HepG2 (cell line): ENCODE measurements at places on chromosomes 3 and 15.
A peak's percentile ranks its signal among the peaks of the same experiment; 100 is the strongest.

DNA sequence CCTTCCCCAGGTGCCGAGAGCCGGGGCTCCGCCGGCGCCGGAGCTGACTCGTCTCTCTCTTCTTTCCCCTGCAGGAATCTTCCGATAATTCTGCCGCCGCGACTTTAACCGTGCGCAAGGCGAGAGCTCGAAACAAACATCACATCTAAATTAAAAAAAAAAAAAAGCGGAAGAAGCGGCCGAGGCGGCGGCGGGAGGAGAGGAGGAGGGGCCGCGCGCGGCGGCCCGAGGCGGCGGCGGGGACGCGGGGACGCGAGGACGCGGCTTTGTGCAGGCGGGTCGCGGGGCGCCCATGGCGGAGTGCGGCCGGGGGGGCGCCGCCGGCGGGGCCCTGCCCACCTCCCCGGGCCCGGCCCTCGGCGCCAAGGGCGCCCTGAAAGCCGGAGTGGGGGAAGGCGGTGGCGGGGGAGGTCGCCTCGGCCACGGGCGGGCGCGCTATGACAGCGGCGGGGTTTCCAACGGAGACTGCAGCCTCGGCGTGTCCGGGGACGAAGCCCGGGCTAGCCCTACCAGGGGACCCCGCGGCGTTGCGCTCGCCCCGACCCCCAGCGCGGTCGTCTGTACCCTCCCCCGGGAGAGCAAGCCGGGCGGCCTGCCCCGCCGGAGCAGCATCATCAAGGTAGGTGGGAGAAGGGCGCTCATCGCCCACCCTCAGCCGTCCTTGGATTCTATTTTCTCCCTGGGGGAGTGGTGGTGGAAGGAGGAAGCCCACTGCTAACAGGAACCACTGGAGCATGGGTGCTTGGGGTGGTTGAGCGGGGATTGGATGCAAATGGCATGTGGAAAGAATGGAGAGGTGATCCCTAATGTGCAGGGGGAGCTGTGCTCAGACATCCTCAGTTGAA is at the start of gene PLCL2:
TSS of gene PLCL2 (plus strand) at position 208 of the 845 bp plus-strand sequence. CDS start at position 293, 85 bp downstream.
- H3K27ac ChIP-seq = no peak within 1 kb of the TSS
- peak within 1 kb of the TSS; percentile 39 for H3K4me3 ChIP-seq
- DNase-seq = no peak
- H3K4me1 ChIP-seq = no peaks in the 10 kb centered on the region
- peaks cover 1% of the 10 kb centered on the region for H3K27me3 ChIP-seq

DNA sequence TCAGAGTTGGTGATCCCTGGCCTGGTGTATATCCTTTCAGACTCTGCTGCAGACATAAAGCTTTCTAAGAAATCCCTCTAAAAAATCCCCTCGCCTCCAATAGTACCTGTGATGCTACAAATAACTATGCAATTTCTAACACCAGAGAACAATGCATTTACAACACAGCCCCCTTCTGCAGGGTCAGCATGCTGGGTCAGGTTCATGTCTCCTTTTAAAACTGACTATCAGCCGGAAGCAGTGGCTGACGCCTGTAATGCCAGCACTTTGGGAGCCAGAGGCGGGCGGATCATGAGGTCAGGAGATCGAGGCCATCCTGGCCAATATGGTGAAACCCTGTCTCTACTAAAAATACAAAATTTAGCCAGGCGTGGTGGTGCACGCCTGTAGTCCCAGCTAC is 77.0 kb upstream of the SPATA12 start:
- no peak overlapping the region for H3K4me3 ChIP-seq
- no peak for DNase-seq
- no peaks in the 10 kb centered on the region for H3K27me3 ChIP-seq
- H3K36me3 ChIP-seq = 0 out of 3 replicates have a peak, but pooled peaks cover 11% of the 10 kb centered on the region
- peaks cover 12% of the 10 kb centered on the region for H3K4me1 ChIP-seq
- no peak overlapping the region for H3K27ac ChIP-seq

DNA sequence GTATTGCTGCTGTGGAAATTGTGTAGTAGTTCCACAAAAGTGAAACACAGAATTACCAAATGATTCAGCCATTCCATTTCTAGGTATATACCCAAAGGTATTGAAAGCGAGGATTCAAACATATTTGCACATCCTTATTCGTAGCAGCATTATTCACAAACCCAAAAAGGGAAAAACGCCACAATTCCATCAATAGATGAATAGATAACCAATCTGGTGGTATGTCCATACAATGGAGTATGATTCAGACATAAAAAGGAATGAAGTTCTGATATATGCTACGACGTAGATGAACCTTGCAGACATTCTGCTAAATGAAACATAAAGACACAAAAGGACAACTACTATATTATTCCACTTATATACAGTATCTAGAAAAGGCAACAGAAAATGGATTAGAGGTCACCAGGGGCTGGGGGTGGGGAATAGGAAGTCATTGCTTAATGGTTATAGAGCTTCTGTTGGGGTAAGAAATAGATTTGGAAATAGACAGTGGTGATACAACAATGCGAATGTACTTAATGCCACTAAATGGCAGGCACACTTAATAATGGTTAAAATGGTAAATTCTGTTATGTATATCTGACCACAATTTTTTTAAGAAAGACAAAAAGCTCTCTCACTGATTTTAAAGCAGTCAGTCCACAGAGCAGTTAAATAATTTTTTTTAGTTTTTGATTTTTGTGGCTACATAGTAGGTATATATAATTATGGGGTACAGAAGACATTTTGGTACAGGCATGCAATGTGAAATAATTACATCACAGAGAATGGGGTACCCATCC is 51.8 kb upstream of the PSMD6 start:
- no peak for DNase-seq
- no peaks in the 10 kb centered on the region for H3K36me3 ChIP-seq
- H3K4me3 ChIP-seq = no peak overlapping the region
- H3K4me1 ChIP-seq = no peaks in the 10 kb centered on the region
- no peaks in the 10 kb centered on the region; the same call in 1 of the 2 replicates for H3K27me3 ChIP-seq
- H3K27ac ChIP-seq = no peak overlapping the region

- no peaks in the 10 kb centered on the region for H3K36me3 ChIP-seq
- H3K4me3 ChIP-seq = no peak overlapping the region
- no peaks in the 10 kb centered on the region for H3K4me1 ChIP-seq
- no peaks in the 10 kb centered on the region for H3K27me3 ChIP-seq
- no peak for DNase-seq
Measured at GRCh38 chr3:98968824-98969223, 67.3 kb upstream of the DCBLD2 start.

DNA sequence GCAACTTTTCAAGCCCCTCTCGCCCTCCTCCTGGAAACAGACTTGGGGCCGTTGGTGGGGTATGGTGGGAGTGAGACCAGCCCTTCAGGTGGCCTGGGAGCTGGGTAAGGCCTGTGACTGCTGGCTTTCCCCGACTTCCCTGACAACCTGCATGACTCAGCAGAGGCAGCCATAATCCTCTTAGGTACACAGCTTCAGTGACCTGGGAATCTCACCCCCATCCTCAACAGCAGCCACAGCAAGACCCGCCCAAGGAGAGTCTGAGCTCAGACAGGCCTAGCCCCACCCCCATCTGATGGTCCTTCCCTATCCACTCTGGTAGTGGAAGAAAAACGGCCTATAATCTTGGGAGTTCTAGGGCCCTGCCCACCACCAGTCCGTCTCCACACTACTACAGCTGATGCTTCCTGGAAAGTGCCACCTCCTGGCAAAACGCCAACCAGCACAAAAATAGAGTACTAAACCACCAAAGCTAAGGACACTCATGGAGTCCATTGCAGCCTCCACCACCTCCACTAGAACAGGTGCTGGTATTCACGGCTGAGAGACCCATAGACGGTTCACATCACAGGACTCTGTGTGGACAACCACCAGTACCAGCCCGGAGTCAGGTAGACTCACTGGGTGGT is 13.1 kb upstream of the SLC27A2 start:
- H3K27me3 ChIP-seq = no peaks in the 10 kb centered on the region
- H3K4me3 ChIP-seq = no peak overlapping the region
- H3K27ac ChIP-seq = peak overlapping the region; percentile 53
- DNase-seq = no peak

- H3K27me3 ChIP-seq = no peaks in the 10 kb centered on the region
- H3K36me3 ChIP-seq = no peaks in the 10 kb centered on the region
- H3K27ac ChIP-seq = no peak overlapping the region
- no peak overlapping the region for H3K4me3 ChIP-seq
- DNase-seq = no peak
Measured at GRCh38 chr15:91318931-91319330, 218.9 kb downstream of the SV2B start.

- peak overlapping the region; percentile 87 for H3K4me3 ChIP-seq
- no peaks in the 10 kb centered on the region for H3K36me3 ChIP-seq
- H3K4me1 ChIP-seq = peaks cover 58% of the 10 kb centered on the region
- peak overlapping the region; percentile 91 for H3K27ac ChIP-seq
- no peaks in the 10 kb centered on the region; the same call in 2 of the 3 replicates for H3K27me3 ChIP-seq
Measured at GRCh38 chr15:66702787-66703539, 927 bp downstream of the SMAD6 start.

DNA sequence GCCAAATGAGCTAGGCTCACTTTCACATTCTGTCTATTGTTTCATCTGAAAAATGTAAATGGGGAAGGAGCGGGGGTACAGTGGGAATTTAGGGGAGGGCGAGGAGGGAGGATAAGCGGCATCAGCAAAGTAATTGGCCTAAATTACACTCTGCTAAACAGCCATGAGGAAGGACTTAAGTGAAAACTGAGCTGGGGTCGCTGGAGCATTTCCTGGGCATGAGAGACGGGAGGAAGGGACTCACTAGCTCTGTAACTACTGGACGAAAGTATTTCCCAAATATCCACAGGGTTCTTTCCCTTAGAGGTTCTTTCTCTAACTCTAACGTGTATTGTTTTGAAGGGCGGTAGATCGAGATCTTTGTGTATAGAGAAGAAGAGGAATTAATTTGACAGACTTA is 418.0 kb downstream of the SOX2 start:
- H3K27ac ChIP-seq = no peak overlapping the region
- H3K4me3 ChIP-seq = no peak overlapping the region
- H3K27me3 ChIP-seq = no peaks in the 10 kb centered on the region
- DNase-seq = no peak
- H3K4me1 ChIP-seq = no peaks in the 10 kb centered on the region

DNA sequence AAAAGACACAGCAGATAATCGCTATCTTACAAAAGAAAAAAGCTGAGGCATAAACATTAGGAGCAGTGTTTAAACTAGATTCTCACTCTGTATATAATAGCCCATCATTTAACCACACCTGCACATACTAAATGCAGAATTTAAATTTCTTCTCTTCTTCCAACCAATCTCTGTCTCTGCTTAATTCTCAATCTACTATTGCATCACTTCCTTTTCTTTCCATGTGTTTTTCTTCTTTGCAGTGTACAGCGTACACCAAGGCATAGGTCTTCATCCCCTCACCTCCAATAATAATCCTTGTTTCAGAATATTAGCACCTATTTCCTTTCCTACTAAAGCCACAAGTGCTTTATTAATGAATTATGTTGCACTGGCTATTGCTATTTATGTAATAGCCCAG is 90.9 kb downstream of the NR1I2 start:
- no peaks in the 10 kb centered on the region; the same call in 1 of the 2 replicates for H3K36me3 ChIP-seq
- H3K27ac ChIP-seq = no peak overlapping the region
- no peak for DNase-seq
- H3K4me3 ChIP-seq = no peak overlapping the region

GRCh38 chr3:180855364-180855763 is 57.1 kb upstream of the FXR1 start:
- no peaks in the 10 kb centered on the region for H3K36me3 ChIP-seq
- H3K4me3 ChIP-seq = no peak overlapping the region
- no peaks in the 10 kb centered on the region for H3K4me1 ChIP-seq
- no peaks in the 10 kb centered on the region for H3K27me3 ChIP-seq
- peak; percentile 23 for DNase-seq

DNA sequence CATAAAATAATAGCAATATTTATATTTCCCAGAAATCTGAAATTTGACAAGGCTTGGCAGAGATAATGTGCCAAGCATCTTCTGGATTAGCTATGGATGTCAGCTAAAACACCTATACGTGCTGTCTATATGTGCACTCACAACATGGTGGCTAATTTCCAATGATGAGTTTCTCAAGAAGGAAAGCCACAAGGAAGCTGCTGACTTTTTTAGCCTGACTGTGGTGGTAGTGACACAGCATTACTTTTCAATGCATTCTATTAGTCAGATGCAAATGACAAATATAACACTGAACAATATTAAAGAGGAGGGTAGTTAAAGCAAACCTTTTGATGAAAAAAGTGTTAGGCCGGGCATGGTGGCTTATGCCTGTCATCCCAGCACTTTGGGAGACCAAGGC is 101.7 kb upstream of the CCDC54 start:
- no peaks in the 10 kb centered on the region for H3K4me1 ChIP-seq
- DNase-seq = no peak
- no peaks in the 10 kb centered on the region for H3K36me3 ChIP-seq
- no peak overlapping the region for H3K4me3 ChIP-seq

DNA sequence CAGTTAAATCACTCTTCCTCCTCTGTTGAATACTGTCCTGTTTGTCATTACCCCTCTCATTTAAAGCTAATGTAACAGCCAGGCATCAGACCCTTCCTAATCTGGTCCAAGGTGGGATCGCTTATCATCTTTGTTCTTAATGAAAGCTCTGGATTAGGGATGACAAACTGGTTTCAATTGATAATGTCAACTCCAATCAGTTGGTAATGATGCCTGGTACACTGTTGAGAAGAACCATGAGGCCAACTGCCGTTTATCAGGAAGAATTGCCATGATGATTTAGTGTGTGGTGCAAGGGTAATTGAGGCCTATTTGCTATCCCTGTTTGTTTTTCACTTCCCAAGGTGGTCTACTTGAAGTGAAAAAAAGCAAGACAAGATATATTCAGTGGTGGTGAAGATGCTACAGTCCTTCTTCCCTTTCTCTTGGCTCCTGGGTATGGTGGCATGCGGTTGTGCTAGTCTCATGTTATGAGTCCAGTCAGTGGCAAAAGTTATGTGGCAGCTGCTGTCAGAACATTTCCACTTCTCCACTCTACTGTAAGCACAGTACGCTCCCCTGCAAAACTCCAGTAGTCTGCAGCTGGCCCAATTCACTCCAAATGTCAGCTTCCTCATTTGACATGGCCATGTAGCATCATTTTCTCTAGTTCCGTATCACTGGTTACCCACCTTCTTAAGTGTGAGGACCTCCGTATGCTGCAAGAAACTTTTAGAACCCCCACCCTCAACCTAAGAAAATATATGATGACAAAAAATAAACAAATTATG is 72.5 kb downstream of the MORC1 start:
- no peak for DNase-seq
- H3K27ac ChIP-seq = no peak overlapping the region
- no peaks in the 10 kb centered on the region for H3K4me1 ChIP-seq
- no peaks in the 10 kb centered on the region for H3K36me3 ChIP-seq
- H3K27me3 ChIP-seq = no peaks in the 10 kb centered on the region
